ENCODE measurements at places on chromosomes 4 and X.

DNA sequence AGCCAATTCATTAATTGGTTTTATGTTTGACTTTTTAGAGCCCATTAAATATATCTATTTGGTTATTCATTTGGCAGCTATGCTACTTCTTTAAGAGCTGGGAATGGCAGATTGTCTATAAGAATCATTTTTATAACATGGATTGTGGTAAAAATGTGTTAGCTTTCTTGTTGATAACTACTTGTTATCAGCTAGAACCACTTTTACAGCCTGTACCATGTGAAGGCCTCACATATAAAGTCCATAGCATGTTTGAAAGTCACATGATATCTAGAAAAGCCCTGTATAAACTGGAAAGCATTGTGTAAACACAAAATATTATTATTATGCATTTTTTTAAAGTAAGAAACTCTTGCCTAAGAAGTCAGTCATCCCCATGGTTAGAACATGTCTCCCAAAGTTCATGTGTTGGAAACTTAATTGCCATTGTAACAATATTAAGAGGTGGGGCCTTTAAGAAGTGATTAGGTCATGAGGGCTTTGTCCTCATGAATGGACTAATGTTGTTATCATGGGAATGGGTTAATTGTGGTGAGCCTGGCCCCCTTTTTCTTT is 110.9 kb upstream of the BMP2K start:
- DNase-seq, result no peak

GRCh38 chr4:136680761-136681160 is 851.5 kb downstream of the PCDH18 start:
- DNase-seq, result no peak

DNA sequence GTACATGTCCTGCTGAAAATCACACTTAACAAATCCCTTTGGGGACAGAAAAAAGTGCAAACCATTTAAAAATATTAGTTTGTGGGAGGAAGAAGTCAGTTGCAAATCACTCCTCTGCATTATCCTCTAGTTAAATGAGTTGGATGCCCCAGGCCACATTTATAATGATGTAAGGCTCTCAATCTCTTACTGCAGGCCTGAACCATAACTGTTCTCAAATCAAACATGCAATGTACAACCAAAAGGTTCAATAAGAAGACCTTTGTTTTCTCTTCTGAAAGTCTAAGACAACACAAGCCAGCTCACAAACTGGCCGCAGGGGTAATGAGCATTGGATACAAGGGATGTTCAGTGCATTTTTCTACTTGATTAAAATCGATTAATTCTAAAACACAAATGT is 39.7 kb downstream of the IGFBP7 start:
- no peak for DNase-seq

DNA sequence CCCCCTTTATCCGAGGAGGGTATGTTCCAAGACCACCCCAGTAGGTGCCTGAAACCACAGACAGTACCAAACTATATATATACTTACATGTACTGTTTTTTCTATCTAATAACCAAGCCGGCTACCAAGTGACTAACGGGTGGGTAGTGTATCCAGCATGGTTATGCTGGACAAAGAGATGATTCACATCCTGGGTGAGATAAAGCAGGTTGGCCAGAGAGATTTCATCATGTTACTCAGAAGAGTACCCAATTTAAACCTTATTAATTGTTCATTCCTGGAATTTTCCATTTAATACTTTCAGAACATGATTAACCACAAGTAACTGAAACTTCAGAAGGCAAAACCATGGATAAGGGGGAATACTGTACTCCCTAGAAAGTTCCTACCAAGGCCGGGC is 46.5 kb downstream of the RFC1 start:
- no peak for DNase-seq

GRCh38 chr4:59643682-59644081 is 1556.4 kb upstream of the ADGRL3 start:
- no peak for DNase-seq

DNA sequence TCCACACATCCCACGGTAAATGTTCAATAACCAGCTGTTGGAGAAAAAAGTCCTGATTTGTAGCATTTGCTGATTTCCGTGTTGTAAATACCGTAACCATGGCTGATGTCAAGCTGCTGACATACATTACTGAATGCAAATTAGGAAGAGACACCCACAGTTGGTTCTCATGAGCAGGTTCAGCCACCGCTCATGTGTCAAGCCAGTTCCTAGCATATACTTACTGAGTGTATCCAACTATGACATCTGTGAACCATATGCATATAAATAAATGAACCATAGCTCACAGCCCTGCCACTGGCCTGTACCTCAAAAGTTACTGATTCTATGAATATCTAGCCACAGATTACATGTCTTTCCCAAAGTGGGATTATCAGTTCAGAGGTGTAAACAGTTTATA is 29.5 kb downstream of the FHDC1 start:
- DNase-seq, result no peak

GRCh38 chr4:78552389-78553042 is 946 bp downstream of the ANXA3 start:
- DNase-seq, result peak; percentile 17

GRCh38 chrX:140765043-140765784 is 55.7 kb downstream of the LINC00632 start:
- no peak for DNase-seq

DNA sequence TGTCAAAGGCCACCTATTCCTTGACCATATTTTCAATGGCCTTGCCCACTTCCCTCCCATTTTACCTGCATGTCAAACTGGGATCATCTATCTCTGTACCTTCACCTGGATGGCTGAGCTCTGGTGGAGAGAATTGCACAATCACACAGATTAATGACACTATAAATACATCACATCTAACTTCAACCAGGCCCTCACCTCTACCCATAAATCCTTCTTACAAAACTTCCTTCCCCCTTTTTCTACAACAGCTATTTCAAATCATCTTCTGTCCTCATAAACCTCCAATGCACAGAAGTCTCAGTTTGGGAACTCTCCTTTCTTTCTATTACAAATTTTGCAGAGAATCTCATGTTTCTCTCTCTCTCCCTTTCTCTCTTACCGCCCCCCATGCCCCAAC is 9.2 kb downstream of the PALLD start:
- peak; percentile 57 for DNase-seq

GRCh38 chr4:185787926-185788679 is 23.9 kb downstream of the SORBS2 start:
- DNase-seq, result no peak
